ENCODE measurements at places on chromosomes 4 and X. TPM values are rescaled to one million over a fixed set of nuclear protein-coding genes. Genes with fewer than 3 reads are reported as not detected.
A peak's percentile ranks its signal among the peaks of the same experiment; 100 is the strongest.

ZIC3 gene
- total RNA-seq: not detected

DNA sequence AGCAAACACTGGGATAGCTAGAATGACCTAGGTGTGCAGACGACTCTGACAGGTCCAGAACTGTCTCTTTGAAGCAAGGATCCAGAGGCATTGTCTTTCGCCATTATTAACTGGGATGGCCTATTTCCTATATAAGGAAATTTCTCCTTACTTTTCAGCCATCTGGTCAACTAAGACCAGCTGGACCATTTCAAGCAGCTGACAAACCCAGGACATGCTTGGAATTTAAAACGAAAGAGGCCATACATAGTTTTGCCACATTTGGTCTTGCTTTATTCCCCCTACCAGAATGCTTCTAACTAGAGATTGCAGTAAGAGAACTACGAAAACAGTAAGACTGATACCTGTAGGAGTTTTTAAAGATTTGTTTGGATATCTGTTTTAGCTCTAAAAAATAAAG lies 87.0 kb downstream of the GLRA2 start:
- H3K4me3 ChIP-seq: no peak overlapping the region
- H3K27ac ChIP-seq: no peak overlapping the region
- no peak for DNase-seq
- no peaks in the 10 kb centered on the region for H3K27me3 ChIP-seq
- no peaks in the 10 kb centered on the region for H3K36me3 ChIP-seq
- H3K4me1 ChIP-seq: no peaks in the 10 kb centered on the region

GRCh38 chr4:1349359-1350168 lies 2.6 kb downstream of the UVSSA start:
- no peaks in the 10 kb centered on the region for H3K27me3 ChIP-seq
- peaks cover 39% of the 10 kb centered on the region for H3K4me1 ChIP-seq
- no peaks in the 10 kb centered on the region for H3K36me3 ChIP-seq
- peak overlapping the region; percentile 32 for H3K27ac ChIP-seq
- no peak overlapping the region for H3K4me3 ChIP-seq
- no peak for DNase-seq

GRCh38 chrX:139905051-139905450 lies 27.8 kb downstream of the ATP11C start:
- H3K27me3 ChIP-seq: no peaks in the 10 kb centered on the region
- peaks cover 24% of the 10 kb centered on the region for H3K4me1 ChIP-seq
- no peak overlapping the region for H3K4me3 ChIP-seq
- no peaks in the 10 kb centered on the region for H3K36me3 ChIP-seq
- H3K27ac ChIP-seq: no peak overlapping the region
- no peak for DNase-seq

- no peak overlapping the region for H3K4me3 ChIP-seq
- DNase-seq: no peak
- peaks cover 3% of the 10 kb centered on the region for H3K4me1 ChIP-seq
Observed at GRCh38 chr4:1050486-1051213, 39.2 kb downstream of the FGFRL1 start.
